ENCODE measurements at places on chromosomes 13 and 19.
A peak's percentile ranks its signal among the peaks of the same experiment; 100 is the strongest.

GRCh38 chr13:106089261-106089980, 446.0 kb downstream of the EFNB2 start:
- DNase-seq = peak; percentile 41

DNA sequence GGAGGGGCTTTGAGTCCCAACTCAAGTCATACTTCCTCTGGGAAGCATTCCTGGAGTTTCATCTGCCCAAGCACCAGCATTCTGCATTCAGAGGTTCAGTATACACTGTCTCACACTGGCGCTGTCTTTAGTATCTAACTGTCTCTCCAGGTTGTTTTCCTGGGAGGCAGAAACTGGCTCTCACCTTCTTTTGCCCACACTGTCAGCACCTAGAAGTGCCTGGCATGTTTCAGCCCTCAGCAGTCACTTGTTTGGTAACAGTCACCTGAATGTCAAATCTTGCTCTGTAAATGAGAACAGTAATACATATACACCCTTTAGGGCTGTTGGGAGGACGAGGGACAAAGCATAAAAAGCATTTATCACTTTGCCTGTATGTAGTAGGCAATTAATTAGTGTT, 339.6 kb downstream of the UQCRFS1 start:
- DNase-seq = no peak

- DNase-seq = peak; percentile 43
Observed at GRCh38 chr19:41323430-41324125, 13.6 kb downstream of the CCDC97 start.

DNA sequence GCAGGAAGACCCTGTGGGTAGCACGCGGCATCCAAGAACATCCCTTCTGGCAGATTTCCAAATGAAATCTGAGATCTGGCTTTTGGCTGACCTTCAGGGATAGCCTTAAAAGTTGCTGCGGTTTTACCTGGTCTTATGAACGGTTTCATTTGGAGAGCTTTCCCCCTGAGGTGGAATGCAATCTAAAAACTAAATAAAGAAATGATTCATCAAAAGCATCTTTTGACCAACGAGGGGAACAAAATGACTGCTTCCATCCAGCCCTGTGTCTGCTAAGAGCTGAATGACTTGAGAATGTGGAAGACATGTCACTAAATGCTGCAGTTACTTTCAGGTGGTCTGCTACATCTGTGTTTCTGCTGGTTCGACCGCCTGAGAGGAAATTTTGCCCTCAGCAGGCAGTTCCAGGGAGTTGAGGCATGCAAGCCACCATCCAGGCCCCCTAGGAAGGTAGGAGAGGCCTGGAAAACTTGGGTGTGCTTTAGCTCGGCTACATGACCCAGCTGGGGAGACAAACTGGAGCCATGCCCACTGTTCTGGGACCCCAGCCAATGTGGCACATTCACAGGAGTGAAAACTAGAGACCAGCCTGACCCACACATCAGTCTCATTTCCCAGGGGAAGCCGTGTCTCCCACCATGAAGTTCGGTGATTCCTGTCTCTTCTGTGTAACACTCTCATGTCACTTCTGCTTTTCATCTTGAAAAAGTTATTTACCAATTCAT, 175.1 kb upstream of the KL start:
- peak; percentile 53 for DNase-seq

DNA sequence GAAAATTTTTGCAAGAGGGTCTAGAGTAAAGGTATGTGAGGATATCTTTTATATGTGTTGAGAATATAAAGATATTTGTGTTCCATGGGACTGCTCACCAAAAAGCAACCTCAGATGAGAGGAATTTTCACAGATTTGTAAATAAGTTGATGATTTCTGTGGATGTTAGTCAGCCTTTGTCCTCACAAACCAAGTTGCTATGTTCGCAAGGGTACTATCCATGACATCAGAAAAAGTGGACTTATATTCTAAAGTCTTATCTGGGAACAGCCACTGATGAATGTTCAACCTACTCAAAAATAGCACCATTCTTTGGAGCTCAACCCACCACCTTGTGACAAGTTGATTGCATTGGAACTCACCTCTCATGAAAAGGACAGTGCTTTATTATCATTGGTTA, 138.6 kb downstream of the PCDH20 start:
- no peak for DNase-seq

DNA sequence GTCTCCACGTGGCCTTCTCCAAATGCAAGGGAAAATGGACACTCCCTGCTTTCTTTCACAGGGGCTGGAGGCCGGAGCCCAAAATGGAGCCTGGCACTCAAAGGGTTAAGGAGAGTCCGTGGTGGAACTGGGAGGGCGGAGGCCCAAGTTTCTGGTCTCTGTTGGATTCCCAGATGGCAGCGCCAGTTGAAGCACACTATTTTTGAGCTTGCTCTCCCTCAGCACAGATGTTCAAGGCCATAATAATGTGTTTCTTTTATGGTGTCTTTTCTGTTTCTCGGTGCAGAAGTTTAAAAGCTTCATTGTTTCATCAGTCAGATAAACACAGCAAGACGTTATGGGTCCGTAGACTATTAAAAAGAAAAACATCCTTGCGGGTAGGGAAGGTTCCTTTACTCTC, 67.6 kb downstream of the TNFRSF19 start:
- DNase-seq = peak; percentile 76

DNA sequence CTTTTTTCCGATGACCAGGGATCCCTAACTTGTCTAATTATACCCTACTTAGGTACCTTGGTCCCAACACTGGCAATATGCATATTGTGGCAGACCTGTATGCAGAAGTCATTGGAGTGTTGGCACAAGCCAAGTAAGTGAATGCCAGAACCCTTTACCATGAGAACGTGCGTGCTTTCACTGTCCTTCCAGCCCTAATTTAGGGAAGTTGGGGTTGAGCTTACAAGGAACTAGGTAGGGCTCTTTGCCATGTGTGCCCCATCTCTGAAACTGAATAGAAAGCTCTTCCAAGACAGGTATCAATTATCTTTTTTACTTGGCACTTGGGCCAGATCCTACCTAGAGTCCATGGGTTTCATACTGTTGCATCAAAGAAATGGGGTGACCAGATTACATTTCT, 93.2 kb downstream of the FRY start:
- DNase-seq = no peak

DNA sequence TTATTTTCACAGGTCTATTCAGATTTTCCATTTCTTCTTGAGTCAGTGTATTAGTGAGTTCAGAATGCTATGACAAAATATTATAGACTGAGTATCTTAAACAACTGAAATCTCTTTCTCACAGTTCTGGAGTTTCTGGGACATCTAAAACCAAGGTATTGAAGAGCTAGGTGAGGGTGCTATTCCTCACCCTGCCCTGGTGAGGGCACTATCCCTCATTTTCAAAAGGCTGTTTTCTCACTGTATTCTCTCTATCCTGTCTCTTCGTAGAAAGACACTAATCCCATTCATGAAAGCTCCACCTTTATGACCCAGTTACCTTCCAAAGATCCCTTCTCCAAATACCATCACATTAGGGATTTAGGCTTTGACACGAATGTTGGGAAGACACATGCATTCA, 1617.1 kb downstream of the PCDH9 start:
- DNase-seq = no peak
